Activated CD8-positive, alpha-beta T cell treated with anti-CD3 and anti-CD28 coated beads for 36 hours (primary cell): ENCODE measurements at places on chromosomes 4 and X.

GRCh38 chr4:123986268-123986798 lies 589.7 kb downstream of the SPRY1 start:
- no peaks in the 10 kb centered on the region for H3K36me3 ChIP-seq
- H3K27me3 ChIP-seq = no peaks in the 10 kb centered on the region
- no peak overlapping the region for H3K4me3 ChIP-seq

- H3K4me1 ChIP-seq = no peaks in the 10 kb centered on the region
- H3K4me3 ChIP-seq = no peak overlapping the region
- no peaks in the 10 kb centered on the region for H3K36me3 ChIP-seq
- no peaks in the 10 kb centered on the region for H3K27me3 ChIP-seq
- H3K27ac ChIP-seq = no peak overlapping the region
- DNase-seq = no peak
Observed at GRCh38 chr4:56316011-56316650, 71.2 kb downstream of the AASDH start.

GRCh38 chr4:98786866-98787265 lies 128.5 kb upstream of the TSPAN5 start:
- no peaks in the 10 kb centered on the region for H3K4me1 ChIP-seq
- no peaks in the 10 kb centered on the region for H3K36me3 ChIP-seq
- H3K27ac ChIP-seq = no peak overlapping the region
- DNase-seq = no peak
- no peak overlapping the region for H3K4me3 ChIP-seq
- no peaks in the 10 kb centered on the region for H3K27me3 ChIP-seq

DNA sequence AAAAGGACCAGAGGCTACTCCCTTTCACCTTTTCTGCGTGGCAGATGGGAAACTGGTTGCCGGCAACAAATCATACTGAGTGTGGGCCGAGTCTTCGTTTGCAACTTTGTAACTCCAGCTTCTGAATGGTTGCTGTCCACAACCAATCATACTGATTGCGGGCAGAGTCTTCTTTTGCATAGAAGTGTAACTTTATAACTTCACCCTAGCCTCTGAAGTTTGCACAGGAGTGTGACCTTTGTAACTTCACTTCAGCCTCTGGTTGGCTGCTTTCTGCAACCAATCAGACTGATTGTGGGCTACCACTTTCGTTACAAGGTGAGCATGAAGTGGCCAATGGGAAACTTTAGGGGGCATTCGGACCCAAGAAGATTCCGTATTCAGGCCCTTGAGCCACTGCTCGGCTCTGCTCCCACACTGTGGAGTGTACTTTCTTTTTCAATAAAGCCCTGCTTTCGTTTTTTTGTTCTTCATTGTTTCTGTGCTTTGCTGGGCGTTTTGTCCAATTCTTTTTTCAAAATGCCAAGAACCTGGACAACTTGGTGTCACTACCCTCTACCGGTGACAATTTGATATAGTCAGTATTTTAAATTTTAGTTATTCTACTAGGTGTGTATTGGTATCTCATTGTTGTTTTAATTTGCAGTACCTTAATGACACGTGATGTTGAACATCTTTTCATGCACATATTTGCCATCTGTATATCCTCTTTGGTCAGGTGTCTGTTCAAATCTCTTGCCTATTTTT lies 9.0 kb upstream of the PAGE5 start:
- H3K27me3 ChIP-seq = no peaks in the 10 kb centered on the region
- no peaks in the 10 kb centered on the region for H3K4me1 ChIP-seq
- H3K27ac ChIP-seq = no peak overlapping the region
- no peak for DNase-seq
- H3K4me3 ChIP-seq = no peak overlapping the region

GRCh38 chrX:124257924-124258702 lies 74.3 kb upstream of the TEX13D start:
- H3K4me1 ChIP-seq = peaks cover 49% of the 10 kb centered on the region
- H3K27ac ChIP-seq = peak overlapping the region; percentile 80
- no peaks in the 10 kb centered on the region for H3K27me3 ChIP-seq

DNA sequence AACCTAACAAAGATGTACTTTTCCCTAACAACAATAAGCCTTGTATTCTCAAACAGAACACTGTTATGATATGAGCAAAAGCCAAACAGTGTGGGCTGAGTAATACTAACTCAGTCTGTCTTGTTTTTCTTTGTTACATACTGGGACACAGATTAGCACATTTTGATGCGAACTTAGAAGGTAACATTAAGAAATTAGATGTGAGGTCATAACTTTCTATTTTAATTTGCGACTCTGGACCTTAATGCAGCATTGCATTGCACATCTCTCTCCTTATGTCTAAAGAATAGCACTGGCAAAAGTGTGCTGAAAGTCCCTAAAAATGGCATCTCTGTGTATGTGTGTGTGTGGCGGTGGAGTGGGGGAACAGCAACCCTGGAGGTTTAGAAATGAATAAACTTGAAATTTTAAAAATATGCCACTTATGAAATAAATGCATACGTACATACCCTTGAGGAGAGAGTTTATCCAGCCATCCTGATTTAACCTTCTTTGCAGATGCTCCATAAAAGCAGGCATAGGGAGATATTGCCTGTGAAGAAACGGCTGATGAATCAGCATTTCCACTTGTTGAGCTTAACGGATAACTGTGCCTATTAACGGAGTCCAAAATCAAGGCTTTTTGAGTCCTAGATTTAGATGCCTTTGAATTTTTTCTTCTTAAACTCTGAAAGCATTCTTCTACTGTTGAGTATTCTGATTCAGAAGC lies 34.2 kb downstream of the ARAP2 start:
- DNase-seq = no peak
- peaks cover 64% of the 10 kb centered on the region for H3K4me1 ChIP-seq
- peaks cover 47% of the 10 kb centered on the region for H3K36me3 ChIP-seq
- H3K27ac ChIP-seq = peak overlapping the region; percentile 89
- peak overlapping the region; percentile 29 for H3K4me3 ChIP-seq
- no peaks in the 10 kb centered on the region for H3K27me3 ChIP-seq

- H3K27ac ChIP-seq = no peak overlapping the region
- DNase-seq = no peak
- no peaks in the 10 kb centered on the region for H3K27me3 ChIP-seq
- peaks cover 3% of the 10 kb centered on the region for H3K4me1 ChIP-seq
- no peak overlapping the region for H3K4me3 ChIP-seq
- peaks cover 12% of the 10 kb centered on the region for H3K36me3 ChIP-seq
Observed at GRCh38 chrX:332496-332860, 13.9 kb upstream of the GTPBP6 start.

- H3K27ac ChIP-seq = no peak overlapping the region
- no peak for DNase-seq
- no peaks in the 10 kb centered on the region for H3K36me3 ChIP-seq
- H3K4me1 ChIP-seq = peaks cover 21% of the 10 kb centered on the region
Observed at GRCh38 chr4:55345054-55345453, 988 bp upstream of the SRD5A3 start.

GRCh38 chr4:165294907-165295306 lies 32.6 kb upstream of the MSMO1 start:
- peaks cover 27% of the 10 kb centered on the region for H3K36me3 ChIP-seq
- DNase-seq = peak; percentile 24
- no peaks in the 10 kb centered on the region for H3K27me3 ChIP-seq
- H3K27ac ChIP-seq = peak overlapping the region; percentile 50

DNA sequence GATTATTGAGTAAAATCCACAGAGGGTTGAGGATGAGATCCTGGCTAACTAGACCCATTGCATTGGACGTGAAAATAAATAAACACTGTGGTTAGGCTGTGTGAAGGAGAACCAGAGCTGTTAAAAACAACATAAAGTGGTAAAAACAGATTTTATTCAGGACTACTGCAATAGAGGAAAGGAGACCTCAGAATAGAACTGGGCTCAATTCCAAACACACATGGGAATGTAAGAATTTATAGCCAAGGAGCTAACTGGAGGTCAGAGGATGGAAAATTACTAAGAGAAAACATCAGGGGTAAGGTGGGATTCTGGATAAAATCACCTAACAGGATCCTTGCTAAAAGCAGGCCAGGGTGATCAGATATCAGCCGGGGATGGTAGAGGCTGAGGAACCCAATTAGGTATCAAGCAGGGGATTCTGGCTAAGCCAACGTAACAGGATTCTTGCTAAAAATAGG lies 112.4 kb downstream of the RNF150 start:
- H3K4me1 ChIP-seq = no peaks in the 10 kb centered on the region
- H3K4me3 ChIP-seq = no peak overlapping the region
- DNase-seq = no peak
- H3K27me3 ChIP-seq = no peaks in the 10 kb centered on the region
- no peaks in the 10 kb centered on the region for H3K36me3 ChIP-seq

DNA sequence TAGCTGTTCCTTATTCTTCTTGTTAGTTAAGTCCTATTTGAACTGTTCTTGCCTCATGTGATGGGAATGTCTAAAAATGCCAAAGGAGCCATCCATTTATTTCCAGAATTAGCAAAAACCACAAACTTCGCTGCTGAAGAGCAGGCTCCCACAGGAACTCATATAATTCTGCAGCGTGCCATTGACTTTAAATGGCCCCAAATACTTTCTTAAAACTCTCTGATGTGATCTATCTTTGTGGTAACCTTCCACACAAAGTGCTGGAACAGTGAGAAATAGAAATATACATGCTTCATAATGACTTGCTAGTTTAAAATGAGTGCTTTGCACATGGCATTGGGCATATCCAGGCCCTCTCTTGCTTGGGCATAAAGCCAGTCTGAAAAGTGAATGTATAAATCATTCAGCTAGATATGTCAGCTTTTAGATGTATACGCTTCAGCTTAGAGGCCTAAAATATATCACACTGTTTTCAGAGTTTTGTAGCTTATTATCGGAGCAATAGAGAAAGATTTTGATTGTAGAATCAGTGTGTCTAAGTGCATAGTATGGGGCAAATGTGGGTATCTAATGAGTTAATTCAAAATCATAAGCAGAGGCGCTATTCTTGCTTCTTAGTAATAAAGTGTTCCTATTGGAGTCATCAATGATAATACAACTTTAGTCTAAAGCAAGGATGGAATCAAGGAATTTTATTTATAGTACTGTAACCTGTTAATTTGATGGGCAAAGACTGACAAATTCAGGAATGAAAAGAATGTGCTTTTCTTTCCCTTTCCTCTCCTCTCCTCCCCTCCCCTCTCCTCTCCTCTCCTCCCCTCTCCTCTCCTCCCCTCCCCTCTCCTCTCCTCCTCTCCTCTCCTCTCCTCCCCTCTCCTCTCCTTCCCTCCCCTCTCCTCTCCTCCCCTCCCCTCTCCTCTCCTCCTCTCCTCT lies 392.2 kb upstream of the ZFP42 start:
- H3K27ac ChIP-seq = no peak overlapping the region
- H3K27me3 ChIP-seq = no peaks in the 10 kb centered on the region
- no peak for DNase-seq
- no peaks in the 10 kb centered on the region for H3K36me3 ChIP-seq

DNA sequence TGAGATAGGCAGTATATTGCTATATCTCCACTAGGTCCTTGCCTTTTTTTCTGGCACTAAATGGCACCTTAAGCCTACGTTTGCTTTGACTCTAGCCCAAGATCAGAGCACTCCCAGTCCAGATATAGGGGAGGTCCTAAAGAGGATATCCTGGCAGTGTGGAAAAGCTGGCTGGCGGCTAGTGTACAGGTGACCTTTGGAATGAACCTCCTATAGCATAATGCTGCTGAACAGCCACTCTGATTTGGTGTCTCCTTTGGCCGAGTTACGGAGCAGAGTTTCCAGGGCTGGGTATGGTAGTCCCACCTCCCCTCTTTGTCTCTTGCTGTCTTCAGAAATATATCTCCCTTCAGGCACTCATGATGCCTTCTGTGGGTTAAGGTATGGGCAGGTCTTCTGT lies 53.9 kb downstream of the PHEX start:
- H3K27ac ChIP-seq = peak overlapping the region; percentile 44
- H3K4me3 ChIP-seq = no peak overlapping the region
- peaks cover 70% of the 10 kb centered on the region for H3K36me3 ChIP-seq
- H3K4me1 ChIP-seq = peaks cover 40% of the 10 kb centered on the region
- DNase-seq = no peak

GRCh38 chrX:132375941-132376340 lies 112.9 kb downstream of the MBNL3 start:
- H3K36me3 ChIP-seq = peaks cover 2% of the 10 kb centered on the region
- no peak overlapping the region for H3K4me3 ChIP-seq
- no peaks in the 10 kb centered on the region for H3K4me1 ChIP-seq

GRCh38 chr4:78022517-78022916 lies 34.6 kb upstream of the FRAS1 start:
- H3K27me3 ChIP-seq = no peaks in the 10 kb centered on the region
- no peak overlapping the region for H3K27ac ChIP-seq
- no peaks in the 10 kb centered on the region for H3K36me3 ChIP-seq
